Skin of body (tissue), 3 donors: ENCODE measurements at places on chromosomes 7 and 10. TPM values are rescaled to one million over a fixed set of nuclear protein-coding genes. Genes with fewer than 3 reads are reported as not detected.

- no peak for DNase-seq
Measured at GRCh38 chr7:14144109-14144508, 154.6 kb upstream of the ETV1 start.

GRCh38 chr7:128741491-128741890 lies 2.3 kb downstream of the CALU start:
- DNase-seq, result no peak

DNA sequence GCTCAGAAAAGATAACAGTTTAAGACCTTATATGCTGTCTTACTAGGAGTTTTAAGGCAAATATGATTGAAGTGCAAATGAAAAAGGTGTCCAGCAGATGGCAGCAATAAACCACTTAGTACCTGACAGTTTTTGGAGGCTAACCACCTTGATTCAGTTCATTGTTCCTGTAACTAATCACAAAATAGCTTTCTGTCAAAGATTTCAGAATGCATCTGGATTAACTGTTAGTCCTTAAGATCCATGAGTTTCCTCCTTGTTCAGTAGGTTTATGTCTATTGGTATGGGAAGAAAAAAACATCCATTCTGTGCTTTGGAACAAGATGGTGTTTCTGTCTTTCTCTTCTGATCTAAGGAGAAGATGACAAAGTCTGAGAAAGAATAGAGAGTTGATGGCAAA lies 46.6 kb downstream of the CCSER2 start:
- DNase-seq, result peak; percentile 1

GRCh38 chr10:13839430-13839990 lies 252.7 kb downstream of the PRPF18 start:
- DNase-seq, result no peak

DNA sequence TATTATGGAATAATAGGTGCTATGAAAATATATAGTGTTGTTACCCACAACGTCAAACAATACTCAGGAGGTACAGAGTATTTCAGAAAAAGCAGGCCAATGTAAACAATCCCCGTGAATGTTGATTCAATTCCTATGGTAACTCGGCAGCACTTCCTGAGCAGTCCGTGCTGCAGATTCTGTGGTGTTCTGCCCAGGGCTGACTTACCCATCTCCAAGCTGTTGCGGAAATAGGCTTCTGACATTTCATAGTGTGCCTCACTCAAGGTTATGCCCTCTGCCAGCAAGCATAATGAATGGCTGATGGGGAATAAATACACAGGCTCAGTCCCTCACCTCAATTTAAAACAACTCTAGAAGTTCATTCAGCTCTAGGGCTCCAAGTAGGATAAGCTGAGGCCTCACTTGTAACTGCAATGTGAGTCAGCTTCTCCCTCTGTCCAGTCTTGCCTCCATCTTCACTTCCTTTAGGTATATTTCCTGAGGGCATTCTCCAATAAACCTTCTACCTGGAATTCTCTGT lies 177.6 kb downstream of the GNAI1 start:
- peak; percentile 69 for DNase-seq

DNA sequence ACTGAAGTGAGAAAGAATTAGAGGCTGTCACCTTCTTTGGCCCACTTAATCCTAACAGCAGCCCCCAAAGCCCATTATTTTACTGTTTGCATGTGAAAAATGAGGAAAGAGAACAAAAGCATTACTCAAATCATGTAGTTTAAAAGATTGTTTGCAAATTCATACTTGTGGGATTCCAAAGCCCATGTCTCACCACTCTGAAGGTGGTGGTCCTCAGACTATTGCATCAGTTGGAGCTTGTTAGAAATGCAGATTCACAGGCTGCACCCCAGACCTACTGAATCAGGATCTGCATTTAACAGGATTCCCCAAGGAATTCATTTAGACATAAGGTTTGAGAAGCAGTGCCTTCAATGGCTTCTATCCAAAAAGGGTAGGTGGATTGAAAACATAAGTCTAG lies 93.7 kb upstream of the PDE1C start:
- no peak for DNase-seq

TLX1 gene
- not detected for total RNA-seq

UNCX gene
- not detected for total RNA-seq

VSIR gene
- 15.8 TPM for total RNA-seq

ZFAND4 gene
- total RNA-seq, result 12.3 TPM

MYO1G gene
- total RNA-seq, result 2.6 TPM
